Endodermal cell (in vitro differentiated cells): ENCODE measurements at places on chromosomes 6 and 20. TPM values are rescaled to one million over a fixed set of nuclear protein-coding genes. Genes with fewer than 3 reads are reported as not detected.

The PPARD gene
- 10.9 and 11.9 TPM in 2 replicates for total RNA-seq

The PLG gene
- not detected in 2 replicates for total RNA-seq

The CRISP2 gene
- total RNA-seq, result 0.34 TPM in 1 of 2 replicates, not detected in the other

The AAR2 gene
- total RNA-seq, result 23.2 and 23.5 TPM in 2 replicates

DNA sequence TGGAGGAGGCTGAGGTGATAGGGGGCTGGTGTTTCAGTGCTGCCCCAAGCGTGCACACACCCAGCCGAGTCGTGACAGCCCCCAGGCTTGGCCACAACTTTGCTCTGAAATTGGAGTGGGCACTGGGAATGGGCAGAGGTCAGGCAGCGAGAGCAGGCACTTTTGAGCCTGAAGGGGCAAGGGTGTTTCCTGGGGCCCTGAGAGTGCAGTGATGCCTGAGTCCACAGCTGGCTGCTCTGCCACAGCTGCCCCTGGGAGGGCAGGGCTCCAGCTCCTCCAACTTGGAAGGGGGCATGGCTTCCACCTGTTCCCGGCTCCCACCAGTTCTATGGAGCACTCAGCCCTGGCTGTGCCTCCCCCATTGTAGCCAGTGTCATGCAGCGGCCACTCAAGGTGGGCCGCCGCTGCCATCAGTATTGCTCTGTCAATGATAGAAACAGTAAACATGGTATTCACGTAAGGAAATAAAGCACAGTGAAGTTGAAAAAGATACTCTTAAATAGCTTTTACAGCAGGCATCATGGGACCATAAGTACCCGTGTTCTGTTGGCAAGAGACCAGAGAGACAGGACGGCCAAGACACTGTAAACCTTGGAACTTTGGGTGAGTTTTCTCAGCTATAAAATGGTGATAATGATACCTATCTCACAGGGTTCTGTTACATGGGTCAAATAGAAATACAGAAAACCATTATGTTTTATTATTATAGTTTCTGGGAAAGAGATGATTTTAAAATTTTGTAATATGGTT lies 108.9 kb downstream of the THEMIS start:
- no peaks in the 10 kb centered on the region for H3K27me3 ChIP-seq
- no peaks in the 10 kb centered on the region for H3K36me3 ChIP-seq
- no peaks in the 10 kb centered on the region for H3K4me1 ChIP-seq

The HMGCLL1 gene
- total RNA-seq, result 0.09 and 0.20 TPM in 2 replicates

GRCh38 chr6:56372406-56372995 lies 125.1 kb upstream of the COL21A1 start:
- H3K4me1 ChIP-seq, result no peaks in the 10 kb centered on the region
- no peaks in the 10 kb centered on the region for H3K36me3 ChIP-seq
- H3K4me3 ChIP-seq, result no peak overlapping the region
- no peak for DNase-seq

- no peak overlapping the region for H3K4me3 ChIP-seq
- peaks cover 3% of the 10 kb centered on the region for H3K4me1 ChIP-seq
- DNase-seq, result no peak
These were observed 4.0 kb downstream of the CDKN1A start for GRCh38 chr6:36682328-36683144.

DNA sequence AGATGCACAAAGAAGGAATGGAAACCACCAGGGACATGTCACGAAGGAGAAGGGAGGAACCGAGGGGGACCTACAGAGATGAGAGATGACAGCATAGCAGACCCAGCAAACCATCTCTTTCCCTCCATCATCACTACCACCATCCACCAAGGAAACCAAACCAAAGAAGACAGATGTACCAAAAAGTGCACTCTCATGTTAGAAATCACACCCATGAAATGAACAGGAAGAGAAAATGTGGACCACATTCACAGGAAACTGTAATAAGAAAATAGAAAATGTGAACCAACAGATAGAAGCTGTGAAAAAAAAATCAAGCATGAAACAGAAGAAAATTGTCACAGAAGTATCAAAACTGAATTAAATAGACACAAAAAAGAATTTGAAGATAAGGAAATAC lies 672.7 kb downstream of the QKI start:
- H3K27me3 ChIP-seq, result no peaks in the 10 kb centered on the region
- no peak overlapping the region for H3K27ac ChIP-seq
- DNase-seq, result no peak
- H3K4me3 ChIP-seq, result no peak overlapping the region
- no peaks in the 10 kb centered on the region for H3K4me1 ChIP-seq

GRCh38 chr6:140533526-140533925 lies 1159.1 kb upstream of the CITED2 start:
- no peak for DNase-seq
- H3K4me1 ChIP-seq, result peaks cover 4% of the 10 kb centered on the region
- H3K27ac ChIP-seq, result no peak overlapping the region
- no peak overlapping the region for H3K4me3 ChIP-seq
- no peaks in the 10 kb centered on the region for H3K27me3 ChIP-seq
- H3K36me3 ChIP-seq, result no peaks in the 10 kb centered on the region

DNA sequence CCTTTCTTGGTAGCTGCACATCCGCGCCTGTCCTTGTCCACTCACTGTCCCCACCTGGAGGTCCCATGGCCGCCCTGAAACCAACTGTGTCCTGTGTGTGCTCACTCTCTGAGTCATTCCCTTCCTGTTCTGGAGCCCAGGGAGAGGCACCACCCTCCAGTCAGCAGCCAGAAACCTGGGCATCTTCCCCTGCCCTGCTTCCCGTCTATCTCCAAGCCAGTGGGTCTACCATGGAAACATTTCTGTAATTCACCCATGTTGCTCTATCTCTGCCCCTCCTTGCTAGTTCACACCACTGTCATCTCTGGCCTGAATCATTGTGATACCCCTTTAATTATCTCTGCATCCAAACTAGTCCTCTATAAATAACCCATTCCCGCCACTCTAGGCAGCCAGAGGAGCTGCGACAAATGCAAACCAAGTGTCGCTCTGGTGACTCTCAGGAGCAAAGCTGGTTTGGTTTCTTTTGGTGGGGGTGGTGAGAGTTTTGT lies 28.8 kb upstream of the SYNJ2 start:
- no peak overlapping the region for H3K4me3 ChIP-seq
- DNase-seq, result no peak
- H3K4me1 ChIP-seq, result peaks cover 13% of the 10 kb centered on the region
- no peak overlapping the region for H3K27ac ChIP-seq
- no peaks in the 10 kb centered on the region for H3K36me3 ChIP-seq

DNA sequence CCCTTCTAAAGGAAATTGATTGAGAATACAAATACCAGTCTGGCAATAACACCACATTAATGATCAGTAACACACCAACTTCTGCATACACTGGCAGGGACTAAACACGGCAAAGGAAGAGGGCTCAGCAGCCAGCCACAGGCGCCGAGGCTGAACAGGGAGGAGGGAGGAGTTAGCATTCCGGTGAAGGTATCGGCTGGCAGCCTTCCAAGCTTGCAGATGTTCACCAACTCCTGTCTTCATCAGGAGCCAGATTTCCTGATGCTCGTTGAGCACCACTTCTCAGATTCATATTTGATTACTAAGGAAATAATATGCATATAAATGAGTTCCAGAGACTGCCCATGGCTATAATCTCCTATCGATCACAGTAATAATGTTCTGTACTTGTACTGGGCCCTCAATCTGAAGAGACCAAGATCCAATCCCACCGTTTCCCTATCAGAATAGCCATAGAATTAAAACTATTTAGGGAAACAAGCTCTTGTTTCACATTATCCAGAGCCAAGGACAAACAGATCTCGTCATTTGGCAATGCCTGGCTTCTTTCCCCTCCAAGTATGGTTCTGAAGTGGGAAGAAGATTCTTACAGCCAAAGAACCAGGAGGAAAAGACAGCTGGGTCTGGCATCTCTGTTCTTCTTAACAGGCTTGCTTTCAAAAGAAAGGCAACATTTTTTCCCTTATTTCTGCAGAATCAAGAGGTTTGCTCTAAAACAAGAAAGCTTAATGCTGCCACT lies 42.2 kb downstream of the GFOD1 start:
- no peaks in the 10 kb centered on the region for H3K27me3 ChIP-seq
- no peak overlapping the region for H3K27ac ChIP-seq
- no peaks in the 10 kb centered on the region for H3K4me1 ChIP-seq
- no peak overlapping the region for H3K4me3 ChIP-seq
- no peaks in the 10 kb centered on the region for H3K36me3 ChIP-seq

The MCCD1 gene
- total RNA-seq, result not detected in 3 replicates

The NOTCH4 gene
- 2.1 and 2.2 TPM in 2 replicates for total RNA-seq

GRCh38 chr6:149190224-149190831 lies 127.2 kb upstream of the TAB2 start:
- H3K4me3 ChIP-seq, result no peak overlapping the region
- no peaks in the 10 kb centered on the region for H3K4me1 ChIP-seq
- peak; percentile 93 for DNase-seq
- H3K27me3 ChIP-seq, result no peaks in the 10 kb centered on the region

- H3K4me3 ChIP-seq, result no peak overlapping the region
- no peaks in the 10 kb centered on the region for H3K4me1 ChIP-seq
- no peak for DNase-seq
- H3K36me3 ChIP-seq, result peaks cover 33% of the 10 kb centered on the region
- no peaks in the 10 kb centered on the region for H3K27me3 ChIP-seq
These were observed 107.3 kb downstream of the EPB41L2 start for GRCh38 chr6:130955755-130956154.

The LZTS3 gene
- total RNA-seq, result 23.6 and 26.8 TPM in 2 replicates

DNA sequence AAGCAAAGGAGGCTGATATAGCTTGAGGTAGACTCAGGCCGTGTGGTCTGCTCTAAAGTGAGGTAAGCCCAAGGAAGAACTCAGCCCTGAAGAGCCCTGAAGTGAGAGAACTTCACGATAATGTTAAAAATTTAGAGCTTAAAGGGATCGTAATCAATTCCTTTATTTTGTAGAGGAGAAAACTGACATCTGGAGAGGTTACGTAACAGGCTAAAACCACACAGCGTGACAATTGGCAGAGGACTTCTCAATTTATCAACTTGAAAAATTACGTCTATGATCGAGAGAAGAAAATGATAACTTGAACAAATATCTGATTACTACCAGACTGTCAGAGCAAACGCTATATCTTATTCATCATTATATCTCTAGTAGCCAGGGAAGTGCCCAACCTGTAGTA lies 121.8 kb upstream of the FOXO3 start:
- no peaks in the 10 kb centered on the region for H3K27me3 ChIP-seq
- no peak overlapping the region for H3K27ac ChIP-seq
- H3K36me3 ChIP-seq, result no peaks in the 10 kb centered on the region
- no peaks in the 10 kb centered on the region for H3K4me1 ChIP-seq
- H3K4me3 ChIP-seq, result no peak overlapping the region

- peaks cover 10% of the 10 kb centered on the region for H3K36me3 ChIP-seq
- H3K27me3 ChIP-seq, result no peaks in the 10 kb centered on the region
- DNase-seq, result no peak
- no peak overlapping the region for H3K4me3 ChIP-seq
These were observed 33.1 kb upstream of the FAM83D start for GRCh38 chr20:38893056-38893564.

- no peaks in the 10 kb centered on the region for H3K27me3 ChIP-seq
- H3K4me1 ChIP-seq, result peaks cover 4% of the 10 kb centered on the region
- no peaks in the 10 kb centered on the region for H3K36me3 ChIP-seq
- no peak overlapping the region for H3K27ac ChIP-seq
- DNase-seq, result peak; percentile 3
These were observed 131.9 kb downstream of the MAP3K7 start for GRCh38 chr6:90454836-90455427.

The MUC21 gene
- not detected in 2 replicates for total RNA-seq

DNA sequence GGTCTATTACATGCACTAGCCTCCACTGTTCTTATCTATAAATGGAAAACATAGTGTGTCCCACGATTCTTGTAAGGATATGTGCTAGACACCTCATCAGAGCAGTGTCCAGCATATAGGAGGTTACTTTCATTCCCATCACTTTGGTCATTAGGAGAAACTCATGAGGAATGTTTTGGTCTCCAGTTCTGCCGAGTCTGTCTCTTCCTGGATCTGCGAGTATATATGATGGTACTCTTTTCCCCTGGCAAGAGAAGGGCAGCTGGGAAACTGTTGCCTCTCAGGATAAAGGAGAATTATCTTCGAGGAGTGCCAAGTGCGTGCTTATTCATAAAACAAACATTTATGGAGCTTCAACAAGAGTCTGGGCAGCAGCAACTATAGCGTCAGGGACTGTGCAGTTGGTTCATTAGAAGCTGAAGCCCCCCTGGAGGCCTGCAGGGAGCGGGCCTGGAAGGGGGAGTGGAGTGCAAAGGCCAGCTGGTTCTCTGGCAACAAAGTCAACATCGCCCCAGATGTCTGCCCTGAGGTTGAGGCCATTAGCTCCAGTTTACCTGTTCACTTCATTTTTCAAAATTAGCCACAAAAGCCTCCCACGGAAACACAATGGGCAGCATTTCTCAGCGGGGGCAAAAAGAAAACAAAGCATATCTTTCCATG lies 811.9 kb downstream of the MAFB start:
- DNase-seq, result no peak
- H3K27me3 ChIP-seq, result peaks cover 7% of the 10 kb centered on the region
- no peak overlapping the region for H3K4me3 ChIP-seq
- peaks cover 18% of the 10 kb centered on the region for H3K4me1 ChIP-seq

GRCh38 chr6:108163267-108163643 lies 2.6 kb upstream of the NR2E1 start:
- no peak overlapping the region for H3K4me3 ChIP-seq
- DNase-seq, result peak; percentile 67
- no peaks in the 10 kb centered on the region for H3K36me3 ChIP-seq
- H3K27me3 ChIP-seq, result peaks cover 100% of the 10 kb centered on the region

GRCh38 chr20:51028616-51029212 lies 5.8 kb upstream of the KCNG1 start:
- peaks cover 25% of the 10 kb centered on the region for H3K27me3 ChIP-seq
- H3K4me3 ChIP-seq, result no peak overlapping the region
- H3K27ac ChIP-seq, result no peak overlapping the region
- H3K36me3 ChIP-seq, result no peaks in the 10 kb centered on the region

The WFDC12 gene
- total RNA-seq, result not detected in 3 replicates

DNA sequence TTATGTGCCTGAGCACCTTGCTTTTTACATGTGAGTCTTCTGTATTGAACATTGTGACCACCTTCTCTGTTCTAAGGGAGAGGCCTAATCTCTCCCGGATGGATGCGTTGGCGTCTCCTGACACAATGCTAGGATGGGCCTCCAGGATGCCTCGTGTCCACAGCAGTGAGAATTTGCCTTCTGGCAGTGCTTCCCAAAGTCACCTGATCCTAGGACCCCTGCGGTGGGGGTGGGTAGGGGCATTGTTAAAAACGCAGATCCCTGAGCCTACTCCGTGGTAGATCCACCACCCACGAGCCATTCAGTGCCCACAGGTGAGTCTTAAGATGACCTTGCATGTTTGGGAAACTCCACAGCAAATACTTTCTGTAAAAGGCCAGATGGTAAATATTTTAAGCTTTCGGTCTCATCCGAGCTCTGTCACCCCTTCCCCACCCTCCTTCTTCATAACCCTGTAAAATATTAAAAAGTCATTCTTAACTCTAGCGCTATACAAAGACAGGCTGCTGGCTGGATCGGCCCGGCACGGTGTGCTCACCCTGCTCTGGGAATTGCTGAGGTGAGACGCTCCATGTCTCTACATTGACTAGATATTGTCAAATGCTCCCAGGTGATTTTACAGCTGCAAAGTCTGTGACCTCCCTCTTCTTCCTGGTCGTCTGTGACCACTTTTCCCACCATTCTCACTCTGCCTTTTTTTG lies 106.7 kb upstream of the IYD start:
- H3K27me3 ChIP-seq, result no peaks in the 10 kb centered on the region
- DNase-seq, result peak; percentile 59
- no peaks in the 10 kb centered on the region for H3K36me3 ChIP-seq
- H3K27ac ChIP-seq, result no peak overlapping the region
- no peak overlapping the region for H3K4me3 ChIP-seq

The CTCFL gene
- 0.18 and 0.33 TPM in 2 replicates for total RNA-seq

The NKAIN4 gene
- total RNA-seq, result 1.5 and 1.7 TPM in 2 replicates
